Activated B cell treated with CpG ODN at 0.5 μM for 24 hours (primary cell): ENCODE measurements at places on chromosomes 6 and 20.

DNA sequence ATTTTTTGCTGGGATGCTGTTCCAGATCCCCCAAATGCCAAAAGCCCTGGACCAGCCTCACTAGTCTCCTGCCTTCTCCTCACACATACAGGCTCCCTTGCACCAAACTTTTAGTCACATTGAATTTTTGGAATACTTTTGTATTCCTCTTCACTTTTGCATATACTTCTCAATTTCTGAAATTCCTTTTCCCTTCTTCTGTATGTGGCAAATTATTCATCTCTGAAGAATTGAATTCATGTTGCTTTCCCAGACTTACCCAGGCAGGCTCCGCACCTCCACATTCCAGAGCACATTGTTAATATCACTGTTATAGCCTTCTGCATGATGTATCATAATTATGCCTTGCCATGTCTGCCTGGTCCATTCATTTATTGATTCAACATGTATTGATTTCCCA lies 255.3 kb upstream of the POU3F2 start:
- no peak for DNase-seq

DNA sequence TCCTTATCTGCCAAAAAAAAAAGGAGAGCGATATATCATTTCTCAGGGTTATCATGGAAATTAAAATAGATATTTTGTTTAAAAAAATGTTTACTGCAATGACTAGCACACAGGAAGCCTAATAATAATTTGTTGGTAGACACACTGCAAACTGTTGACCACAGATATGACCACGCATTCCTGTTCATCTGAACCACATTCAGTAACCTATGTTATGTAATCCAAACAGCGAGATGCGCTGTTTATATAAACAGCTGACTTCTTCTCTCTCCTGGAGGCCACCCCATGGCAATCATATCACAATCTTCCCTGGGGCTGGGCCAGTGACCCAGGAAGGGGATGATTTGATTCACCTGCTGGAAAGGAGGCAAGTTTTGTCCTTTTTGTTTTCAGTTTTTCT lies 129.3 kb upstream of the UST start:
- no peak for DNase-seq

GRCh38 chr20:52837378-52837777 lies 134.8 kb upstream of the TSHZ2 start:
- DNase-seq, result no peak

- DNase-seq, result no peak
Measured at GRCh38 chr20:38840053-38840893, 34.8 kb downstream of the PPP1R16B start.

GRCh38 chr6:31791324-31792089 lies 4.0 kb downstream of the VARS1 start:
- DNase-seq, result no peak

DNA sequence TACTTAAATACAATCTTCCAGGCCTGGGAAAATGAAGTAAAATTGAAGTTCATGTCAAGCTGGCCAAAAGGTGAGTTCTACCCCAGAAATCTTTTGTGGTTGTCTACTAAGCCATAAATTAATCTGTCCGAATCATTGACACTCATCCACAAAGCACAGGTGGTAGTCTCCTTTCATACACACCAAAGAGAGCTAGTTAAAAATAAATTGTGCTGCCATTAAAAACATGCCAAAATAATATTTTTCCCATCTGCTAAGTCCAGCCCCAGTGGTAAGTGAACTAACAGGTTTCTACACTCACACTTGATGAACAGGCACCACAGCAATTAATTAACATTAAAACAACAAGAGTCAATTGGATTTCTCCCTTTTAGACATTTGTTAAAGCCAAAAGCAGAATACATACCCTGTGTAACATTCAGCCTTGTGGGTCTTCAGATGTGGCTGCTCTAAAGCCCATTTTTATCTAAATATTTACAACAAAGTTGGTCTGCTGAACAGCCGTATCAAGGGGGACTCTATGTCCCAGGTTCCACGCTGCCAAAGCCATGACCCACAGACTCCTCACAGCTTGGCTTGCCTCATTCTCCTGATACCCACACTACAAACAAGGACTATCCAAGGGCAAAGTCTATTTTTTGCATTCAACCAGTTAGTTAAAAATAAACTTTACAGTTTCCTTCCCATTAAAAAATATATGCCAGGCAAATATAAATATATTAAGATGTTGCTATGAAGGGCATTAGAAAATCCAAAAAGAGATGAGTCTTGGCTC lies 490.4 kb downstream of the BMP2 start:
- no peak for DNase-seq
